ENCODE measurements at places on chromosomes 1 and 21. TPM values are rescaled to one million over a fixed set of nuclear protein-coding genes. Genes with fewer than 3 reads are reported as not detected.

Gene LCE3D
- 3.4 TPM for total RNA-seq

Gene FCGR3A
- not detected for total RNA-seq

Gene PM20D1
- total RNA-seq: not detected

Gene ANKRD35
- total RNA-seq: 0.05 TPM

Gene RNU1-4
- 6.1 TPM for total RNA-seq

Gene A3GALT2
- not detected for total RNA-seq

Gene ATAD3C
- not detected for total RNA-seq

Gene EPS15
- total RNA-seq: 12.4 TPM

Gene CAMK1G
- total RNA-seq: 0.25 TPM

Data from A549 treated with Hydrocortisone at 1 μM for 4 hours (cell line).